ENCODE measurements at places on chromosomes 5 and 9.

DNA sequence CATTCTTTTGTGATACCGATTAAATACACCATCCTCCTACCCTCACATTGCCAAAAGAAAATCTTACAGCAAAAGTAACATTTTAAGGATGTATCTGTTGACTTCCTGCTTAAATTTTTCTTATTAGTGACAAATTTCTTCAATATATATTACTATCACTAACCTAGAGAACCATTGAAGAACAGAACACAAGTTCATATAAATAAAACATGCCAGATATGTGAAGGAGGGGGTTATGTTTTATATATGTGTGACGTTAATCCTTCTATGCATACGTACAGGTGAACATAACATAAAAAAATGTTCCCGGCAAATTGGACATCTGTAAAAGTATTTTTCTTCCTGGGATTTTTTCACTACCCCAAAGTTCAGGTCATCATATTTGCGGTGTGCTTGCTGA lies at the start of gene OR13F1:
Gene OR13F1, plus strand, starts transcription at position 301 of the 400 bp plus-strand sequence. Its CDS starts 0 bp downstream, at position 301.
- no peaks in the 10 kb centered on the region for H3K36me3 ChIP-seq
- no peaks in the 10 kb centered on the region for H3K4me1 ChIP-seq
- no peak within 1 kb of the TSS for H3K4me3 ChIP-seq
- DNase-seq = no peak
- H3K27ac ChIP-seq = no peak within 1 kb of the TSS

GRCh38 chr5:94870511-94871183 lies 252.2 kb downstream of the SLF1 start:
- H3K4me3 ChIP-seq = no peak overlapping the region
- peaks cover 34% of the 10 kb centered on the region for H3K4me1 ChIP-seq
- peak; percentile 62 for DNase-seq
- peak overlapping the region; percentile 53 for H3K27ac ChIP-seq
- H3K36me3 ChIP-seq = no peaks in the 10 kb centered on the region
- H3K27me3 ChIP-seq = no peaks in the 10 kb centered on the region

DNA sequence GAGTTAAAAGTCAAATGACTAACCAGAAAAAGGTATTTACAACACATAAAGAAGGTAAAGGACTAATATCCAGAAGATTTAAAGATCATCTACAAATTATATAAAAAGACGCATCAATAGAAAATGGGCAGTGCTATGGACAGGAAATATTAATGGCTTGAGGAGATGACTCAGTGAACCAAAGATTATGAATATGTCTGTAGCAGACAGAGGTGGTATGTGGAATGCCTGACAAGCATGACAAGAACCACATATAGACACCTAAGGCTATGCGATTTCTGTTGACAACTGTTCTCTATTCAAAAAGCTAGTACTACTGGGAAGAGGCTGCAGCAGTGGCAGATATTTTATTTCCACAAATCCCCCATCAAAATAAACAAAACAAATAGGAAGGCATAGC lies 177.0 kb upstream of the SH3GL2 start:
- H3K27me3 ChIP-seq = no peaks in the 10 kb centered on the region
- H3K27ac ChIP-seq = no peak overlapping the region
- no peaks in the 10 kb centered on the region for H3K36me3 ChIP-seq
- no peak for DNase-seq
- H3K4me3 ChIP-seq = no peak overlapping the region

DNA sequence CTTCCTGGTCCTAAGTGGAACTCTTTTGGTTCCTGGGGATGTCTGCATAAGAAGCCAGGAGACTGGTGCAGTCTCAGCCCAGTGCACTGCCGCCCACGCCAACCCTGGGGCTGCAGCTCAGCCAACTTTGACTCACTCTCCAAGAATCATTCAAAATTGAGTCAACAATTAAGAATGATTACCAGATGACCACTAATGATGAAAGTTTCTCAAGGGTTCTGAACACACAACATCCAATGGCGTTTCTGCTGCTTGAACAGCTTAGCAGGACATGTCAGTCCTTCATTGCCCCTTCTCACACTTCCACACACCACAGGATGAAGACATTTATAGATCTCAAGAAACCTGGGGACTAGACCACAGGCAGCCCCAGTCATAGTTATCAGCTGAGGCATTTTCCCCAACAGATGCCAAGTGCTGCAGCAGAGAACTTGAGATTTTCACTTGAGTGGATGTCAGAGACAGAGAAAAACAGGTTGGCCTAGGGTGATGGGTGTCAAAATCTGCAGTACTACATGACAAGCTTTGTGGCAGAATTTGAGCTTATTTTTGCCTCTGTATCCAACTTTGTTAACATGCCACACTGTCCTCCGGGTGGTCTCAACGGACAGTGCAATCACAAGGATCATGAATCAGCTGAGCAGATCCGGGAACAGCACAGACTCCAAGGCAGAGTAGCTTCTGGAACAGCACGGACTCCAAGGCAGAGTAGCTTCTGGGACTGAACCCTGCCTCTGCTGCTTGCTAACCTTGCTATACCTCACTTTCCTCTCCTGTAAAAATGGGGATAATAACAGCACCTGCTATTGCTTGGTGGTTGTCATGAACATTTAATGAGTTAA lies 356.1 kb downstream of the SPOCK1 start:
- H3K27ac ChIP-seq = no peak overlapping the region
- H3K27me3 ChIP-seq = no peaks in the 10 kb centered on the region
- H3K36me3 ChIP-seq = no peaks in the 10 kb centered on the region
- DNase-seq = no peak

DNA sequence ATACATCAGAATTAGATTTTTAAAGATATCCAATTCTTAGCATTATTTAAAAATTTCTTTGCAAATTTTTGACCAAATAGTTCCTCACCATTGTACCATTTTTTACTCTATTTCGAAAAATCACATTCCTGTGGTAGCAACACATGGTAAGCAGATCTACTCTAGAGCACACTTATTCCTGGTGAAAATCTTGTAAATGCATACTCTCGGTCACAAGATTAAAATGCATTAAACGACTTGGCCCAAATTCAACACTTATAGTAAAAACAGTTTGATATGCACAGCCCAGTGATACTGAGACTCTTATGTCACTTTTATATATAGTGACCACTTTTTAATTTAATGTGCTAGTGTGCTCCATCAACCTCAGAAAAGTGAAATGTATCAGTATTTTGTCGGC lies 208.8 kb upstream of the TARS1 start:
- no peaks in the 10 kb centered on the region for H3K4me1 ChIP-seq
- H3K27ac ChIP-seq = no peak overlapping the region
- no peak for DNase-seq
- H3K36me3 ChIP-seq = no peaks in the 10 kb centered on the region
- H3K4me3 ChIP-seq = no peak overlapping the region

DNA sequence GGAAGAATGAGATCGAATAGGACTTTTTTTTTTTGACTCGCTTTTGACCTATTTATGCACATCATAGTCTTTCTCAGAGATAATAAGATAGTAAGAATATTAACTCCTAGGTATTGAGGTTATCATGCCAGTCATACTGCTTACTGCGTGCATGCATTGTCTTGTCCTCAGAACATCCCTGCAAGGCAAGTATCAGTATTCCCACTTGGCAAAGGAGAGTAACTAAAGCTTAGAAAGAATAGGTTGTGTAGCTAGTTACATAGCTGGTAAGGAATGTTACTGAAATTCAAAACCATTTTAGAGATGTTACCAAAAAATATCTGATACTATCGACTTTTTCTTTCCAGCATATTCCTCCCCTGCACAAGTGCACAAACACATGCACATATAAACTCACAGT lies 296.1 kb upstream of the CLINT1 start:
- no peaks in the 10 kb centered on the region for H3K27me3 ChIP-seq
- H3K4me3 ChIP-seq = no peak overlapping the region

GRCh38 chr5:102638316-102638715 lies 116.8 kb upstream of the PAM start:
- H3K27ac ChIP-seq = no peak overlapping the region
- no peaks in the 10 kb centered on the region for H3K36me3 ChIP-seq
- DNase-seq = no peak
- no peaks in the 10 kb centered on the region for H3K27me3 ChIP-seq
- H3K4me1 ChIP-seq = no peaks in the 10 kb centered on the region

GRCh38 chr5:57004800-57005199 lies 52.9 kb upstream of the MIER3 start:
- no peak overlapping the region for H3K27ac ChIP-seq
- no peak overlapping the region for H3K4me3 ChIP-seq
- no peaks in the 10 kb centered on the region for H3K27me3 ChIP-seq
- DNase-seq = no peak
- H3K4me1 ChIP-seq = no peaks in the 10 kb centered on the region

DNA sequence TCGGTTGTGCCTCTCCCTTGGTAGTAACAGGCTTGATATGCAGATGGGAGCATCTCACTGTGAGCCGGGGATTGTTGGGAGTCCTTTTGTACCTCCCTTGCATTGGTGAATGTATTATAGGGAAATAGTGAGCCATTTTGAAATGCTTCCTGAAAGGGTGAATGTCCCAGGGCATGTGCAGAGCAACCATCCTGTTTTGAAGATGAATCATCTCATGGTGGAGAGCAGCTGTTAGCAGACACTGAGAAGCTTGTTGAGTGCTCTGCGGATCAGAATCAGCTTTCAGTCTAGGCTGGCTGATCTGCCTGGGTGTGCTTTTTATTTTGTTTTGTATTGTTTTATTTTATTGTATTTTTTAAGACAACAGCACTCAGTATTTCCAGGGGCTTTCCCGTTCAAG lies 29.7 kb downstream of the SLC36A1 start:
- H3K27me3 ChIP-seq = no peaks in the 10 kb centered on the region
- no peak overlapping the region for H3K4me3 ChIP-seq
- H3K4me1 ChIP-seq = peaks cover 21% of the 10 kb centered on the region
- DNase-seq = no peak

DNA sequence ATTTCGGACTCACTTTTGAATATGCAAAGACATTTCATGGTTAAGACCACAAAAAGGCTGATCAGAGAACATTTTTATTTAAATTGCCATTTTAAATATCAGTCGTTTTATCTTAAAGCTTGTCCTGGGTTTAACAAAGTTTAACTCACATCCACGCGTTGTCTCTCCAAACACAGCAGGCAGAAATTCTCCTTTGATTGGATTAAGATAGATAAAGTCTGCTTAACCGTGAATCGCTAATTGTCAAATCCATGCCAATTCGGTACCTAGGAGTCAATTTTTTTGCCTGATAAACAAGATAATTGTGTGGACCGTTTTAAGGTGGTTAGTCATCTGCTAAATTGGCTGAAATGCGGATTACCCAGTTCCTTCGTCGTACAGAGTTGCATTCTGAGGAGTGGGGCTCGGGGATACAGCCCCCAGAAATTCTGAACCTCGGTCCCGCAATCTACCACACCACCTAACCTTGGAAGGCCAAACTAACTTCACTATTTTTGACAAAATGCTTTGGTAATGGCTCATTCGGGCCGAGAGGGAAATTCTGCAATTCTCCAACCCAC lies 665 bp upstream of the BTF3 start:
- peaks cover 10% of the 10 kb centered on the region for H3K36me3 ChIP-seq
- H3K4me1 ChIP-seq = peaks cover 31% of the 10 kb centered on the region
- DNase-seq = no peak
- H3K4me3 ChIP-seq = peak overlapping the region; percentile 89

- DNase-seq = no peak
- H3K27me3 ChIP-seq = no peaks in the 10 kb centered on the region
- no peak overlapping the region for H3K4me3 ChIP-seq
- H3K27ac ChIP-seq = no peak overlapping the region
- H3K4me1 ChIP-seq = no peaks in the 10 kb centered on the region
- H3K36me3 ChIP-seq = no peaks in the 10 kb centered on the region
Observed at GRCh38 chr5:79536193-79536906, 22.4 kb upstream of the HOMER1 start.

GRCh38 chr5:81633471-81633870 lies 117.4 kb downstream of the SSBP2 start:
- peaks cover 4% of the 10 kb centered on the region for H3K4me1 ChIP-seq
- no peak for DNase-seq
- no peak overlapping the region for H3K4me3 ChIP-seq

DNA sequence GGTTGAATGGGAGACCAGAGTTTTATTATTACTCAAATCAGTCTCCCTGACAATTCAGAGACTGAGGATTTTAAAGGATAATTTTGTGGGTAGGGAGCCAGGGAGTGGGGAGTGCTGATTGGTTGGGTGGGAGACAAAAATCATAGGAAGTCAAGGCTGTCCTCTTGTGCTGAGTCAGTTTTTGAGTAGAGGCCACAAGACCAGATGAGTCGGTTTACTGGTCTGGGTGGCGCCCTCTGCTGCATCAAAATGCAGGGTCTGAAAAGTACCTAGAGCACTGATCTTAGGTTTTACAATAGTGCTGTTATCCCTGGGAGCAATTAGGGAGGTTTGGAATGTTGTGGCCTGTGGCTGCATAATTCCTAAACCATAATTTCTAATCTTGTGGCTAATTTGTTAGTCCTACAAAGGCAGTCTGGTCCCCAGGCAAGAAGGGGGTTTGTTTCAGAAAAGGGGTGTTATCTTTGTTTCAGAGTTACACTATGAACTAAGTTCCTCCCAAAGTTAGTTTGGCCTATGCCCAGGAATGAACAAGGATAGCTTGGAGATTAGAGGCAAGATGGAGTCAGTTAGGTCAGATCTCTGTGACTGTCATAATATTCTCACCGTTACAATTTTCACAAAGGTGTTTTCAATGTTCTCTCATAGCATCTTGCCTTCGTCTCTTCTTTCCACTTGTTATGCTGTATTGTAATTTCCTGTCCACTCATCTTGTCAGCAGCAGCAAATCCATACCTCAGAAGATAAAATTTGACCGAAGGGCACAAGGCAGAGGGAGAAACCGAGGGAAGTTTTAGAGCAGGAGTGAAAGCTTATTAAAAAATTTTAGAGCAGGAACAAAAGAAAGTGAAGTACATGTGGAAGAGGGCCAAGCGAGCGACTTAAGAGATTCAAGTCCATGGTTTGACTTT lies 59.2 kb upstream of the CLINT1 start:
- H3K27me3 ChIP-seq = no peaks in the 10 kb centered on the region
- H3K36me3 ChIP-seq = no peaks in the 10 kb centered on the region
- H3K4me3 ChIP-seq = no peak overlapping the region
- DNase-seq = peak; percentile 86
- H3K27ac ChIP-seq = no peak overlapping the region

DNA sequence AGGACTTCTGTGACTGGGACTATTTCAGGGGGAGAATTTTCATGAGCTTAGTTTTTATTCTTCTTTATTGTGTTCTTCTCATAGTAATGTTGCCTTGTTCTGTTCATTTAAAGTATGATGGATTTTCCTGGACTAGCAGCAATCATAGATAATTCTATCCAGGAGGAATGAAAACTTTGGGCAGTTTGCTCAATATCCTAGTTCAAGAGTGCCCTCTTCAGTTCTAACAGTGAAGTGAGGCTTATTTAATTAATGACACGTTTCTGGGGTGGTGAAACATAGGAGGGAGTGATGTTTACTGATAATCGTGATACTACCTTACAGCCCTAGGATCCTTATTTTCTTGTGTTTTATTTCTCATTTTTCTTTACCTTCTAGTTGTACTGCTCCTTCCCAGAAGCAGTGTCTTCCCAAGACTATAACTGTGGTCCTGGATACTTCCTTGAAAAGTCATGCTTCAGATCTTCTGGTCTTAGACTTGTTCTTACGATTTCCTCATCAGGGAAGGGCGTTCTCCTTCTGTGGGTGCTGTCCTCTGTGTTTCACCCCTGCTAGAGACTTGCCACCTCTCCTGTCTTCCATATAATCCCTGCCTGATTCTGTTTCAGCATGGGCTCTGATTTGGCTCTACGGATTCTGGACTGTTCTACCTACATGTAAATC lies 57.4 kb downstream of the CFAP95 start:
- H3K27ac ChIP-seq = no peak overlapping the region
- H3K4me1 ChIP-seq = peaks cover 16% of the 10 kb centered on the region
- H3K4me3 ChIP-seq = no peak overlapping the region

GRCh38 chr9:21681641-21682040 lies 120.8 kb upstream of the MTAP start:
- H3K27ac ChIP-seq = no peak overlapping the region
- H3K4me1 ChIP-seq = no peaks in the 10 kb centered on the region
- no peaks in the 10 kb centered on the region for H3K36me3 ChIP-seq

GRCh38 chr5:61371474-61371873 lies 39.4 kb downstream of the ZSWIM6 start:
- no peak overlapping the region for H3K4me3 ChIP-seq
- H3K36me3 ChIP-seq = no peaks in the 10 kb centered on the region
- H3K4me1 ChIP-seq = peaks cover 13% of the 10 kb centered on the region
- DNase-seq = peak; percentile 11

Data from GM23338 (cell line).